ENCODE measurements at places on chromosomes 4 and X.
A peak's percentile ranks its signal among the peaks of the same experiment; 100 is the strongest.

- H3K36me3 ChIP-seq: no peaks in the 10 kb centered on the region
- peaks cover 6% of the 10 kb centered on the region for H3K4me1 ChIP-seq
- no peaks in the 10 kb centered on the region for H3K27me3 ChIP-seq
- peak overlapping the region; percentile 64 for H3K4me3 ChIP-seq
- H3K27ac ChIP-seq: peak overlapping the region; percentile 73
Observed at GRCh38 chr4:1579001-1579900, 104.9 kb downstream of the FAM53A start.

DNA sequence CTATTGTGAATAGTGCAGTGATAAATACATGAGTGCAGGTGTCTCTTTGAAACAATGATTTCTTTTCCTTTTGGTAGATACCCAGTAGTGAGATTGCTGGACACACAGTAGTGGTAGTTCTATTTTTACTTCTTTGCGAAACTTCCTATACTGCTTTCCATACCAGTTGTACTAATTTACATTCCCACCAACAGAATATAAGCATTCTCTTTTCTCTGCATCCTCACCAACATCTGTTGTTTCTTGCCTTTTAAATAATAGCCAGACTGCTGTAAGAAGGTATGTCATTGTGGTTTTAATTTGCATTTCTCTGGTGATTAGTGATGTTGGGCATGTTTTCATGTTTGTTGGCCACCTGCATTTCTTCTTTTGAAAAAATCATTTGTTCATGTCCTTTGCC, 105.9 kb downstream of the COL4A6 start:
- H3K27me3 ChIP-seq: no peaks in the 10 kb centered on the region
- no peak overlapping the region for H3K27ac ChIP-seq
- DNase-seq: no peak
- no peaks in the 10 kb centered on the region for H3K36me3 ChIP-seq
- H3K4me3 ChIP-seq: no peak overlapping the region

DNA sequence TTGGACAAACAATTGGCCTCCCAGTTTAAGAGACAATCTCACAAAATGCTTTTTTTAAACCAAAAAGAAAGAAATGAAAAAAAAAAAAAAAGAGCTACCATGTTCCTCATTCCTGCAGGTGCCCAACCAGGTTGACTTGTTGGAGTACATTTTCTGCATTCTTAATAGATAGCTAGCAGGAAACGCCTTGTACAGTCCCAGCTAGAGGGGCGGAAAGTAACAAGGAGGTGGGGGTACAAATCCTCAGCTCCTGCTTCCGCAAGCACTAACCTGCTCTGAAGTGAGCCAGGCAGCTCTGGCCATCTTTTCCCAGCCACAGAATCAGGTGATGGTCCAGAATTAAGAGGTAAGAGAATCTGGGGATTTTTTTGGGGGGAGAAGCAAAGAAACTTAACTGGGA, at the start of gene VGLL1:
TSS of gene VGLL1 (plus strand) at position 265 of the 400 bp plus-strand sequence. CDS start 3,806 bp downstream, outside the sequence.
- DNase-seq: no peak
- no peak within 1 kb of the TSS for H3K27ac ChIP-seq
- H3K4me3 ChIP-seq: no peak within 1 kb of the TSS
- no peaks in the 10 kb centered on the region for H3K4me1 ChIP-seq
- no peaks in the 10 kb centered on the region for H3K27me3 ChIP-seq

DNA sequence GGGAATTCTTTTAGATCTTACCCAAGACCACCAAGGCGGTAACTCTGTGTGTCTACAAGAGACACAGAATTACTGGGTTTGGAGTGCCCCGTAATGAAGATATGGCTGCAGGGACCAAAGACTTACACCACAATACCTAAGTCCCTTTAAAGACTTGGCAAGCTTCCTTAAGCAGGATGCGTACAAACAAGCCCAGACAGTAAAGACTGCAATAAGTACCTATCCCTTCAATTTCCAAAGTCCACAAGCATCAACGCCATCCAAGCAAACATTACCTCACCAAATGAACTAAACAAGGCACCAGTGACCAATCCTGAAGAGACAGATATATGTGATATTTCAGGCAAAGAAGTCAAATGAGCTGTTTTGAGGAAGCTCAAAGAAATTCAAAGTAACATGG, 42.3 kb upstream of the RNF128 start:
- no peak for DNase-seq
- no peaks in the 10 kb centered on the region for H3K36me3 ChIP-seq
- H3K4me3 ChIP-seq: no peak overlapping the region
- no peaks in the 10 kb centered on the region for H3K4me1 ChIP-seq

GRCh38 chr4:105686571-105686970, 21.9 kb downstream of the INTS12 start:
- H3K4me3 ChIP-seq: no peak overlapping the region
- peaks cover 19% of the 10 kb centered on the region for H3K36me3 ChIP-seq
- no peaks in the 10 kb centered on the region for H3K27me3 ChIP-seq

DNA sequence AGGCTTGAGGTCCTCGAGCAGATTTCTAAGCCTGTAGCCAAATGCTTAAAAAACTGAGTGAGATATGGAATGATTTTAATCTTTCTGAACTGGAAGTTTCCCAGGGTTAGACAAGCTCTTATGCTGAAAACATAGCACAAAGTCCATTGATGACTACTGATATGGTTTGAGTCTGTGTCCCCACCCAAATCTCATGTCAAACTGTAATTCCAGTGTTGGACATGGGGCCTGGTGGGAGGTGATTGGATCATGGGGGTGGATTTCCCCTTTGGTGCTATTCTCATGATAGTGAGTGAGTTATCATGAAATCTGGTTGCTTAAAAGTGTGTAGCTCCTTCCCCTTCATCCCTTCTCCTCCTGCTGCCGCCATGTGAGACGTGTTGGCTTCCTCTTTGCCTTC, 454.9 kb downstream of the SPRY1 start:
- no peak overlapping the region for H3K27ac ChIP-seq
- no peak for DNase-seq
- no peaks in the 10 kb centered on the region for H3K4me1 ChIP-seq
- no peaks in the 10 kb centered on the region for H3K36me3 ChIP-seq
- no peaks in the 10 kb centered on the region for H3K27me3 ChIP-seq

- no peak overlapping the region for H3K4me3 ChIP-seq
- no peaks in the 10 kb centered on the region for H3K36me3 ChIP-seq
- H3K27me3 ChIP-seq: no peaks in the 10 kb centered on the region
Observed at GRCh38 chr4:26784207-26784865, 76.3 kb upstream of the STIM2 start.

DNA sequence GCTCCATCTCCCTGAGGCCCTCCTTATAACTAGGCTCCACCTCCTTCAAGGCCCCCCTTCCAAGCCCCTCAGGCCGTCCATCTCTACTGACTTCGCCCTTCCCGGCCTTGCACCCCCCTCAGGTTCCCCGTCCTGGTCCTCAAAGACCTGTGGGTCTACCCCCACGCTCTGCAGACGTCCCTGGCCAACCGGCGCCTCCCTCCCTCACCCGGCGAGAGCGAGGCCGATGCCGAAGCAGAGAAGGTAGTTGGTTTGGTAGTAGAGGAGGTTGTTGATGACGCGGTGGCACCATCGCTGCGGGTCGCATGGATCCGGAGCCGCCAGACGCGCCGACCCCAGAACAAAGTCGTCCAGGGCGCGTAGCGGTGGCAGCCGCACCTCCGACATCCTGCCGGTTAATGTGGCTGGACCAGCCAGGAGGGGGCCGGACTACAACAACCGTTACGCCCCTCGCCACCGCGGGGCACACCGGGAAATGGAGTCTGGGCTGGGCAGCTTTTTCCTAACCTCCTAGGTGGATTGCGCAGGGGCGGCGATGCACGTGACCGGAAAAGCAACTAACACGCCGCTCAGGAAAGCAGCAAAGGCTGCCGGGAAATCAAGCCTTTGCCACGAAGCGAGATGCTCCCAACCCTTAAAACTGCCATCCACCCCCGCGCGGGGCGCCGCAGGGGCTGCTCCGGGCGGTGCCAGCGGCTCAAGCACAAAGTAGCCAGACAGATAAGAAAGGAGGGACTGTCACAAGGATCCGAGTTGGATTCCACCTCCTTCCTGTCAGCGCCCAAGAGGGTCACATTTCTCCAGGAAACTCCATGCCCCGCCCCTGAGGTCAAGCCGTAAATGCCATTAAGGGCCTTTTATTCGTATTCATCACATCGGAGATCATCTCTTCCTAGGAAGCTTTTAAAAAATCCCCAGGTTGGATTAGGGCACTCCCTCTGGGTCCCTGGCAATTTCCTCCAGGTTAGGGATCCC, at the start of gene PRAF2:
TSS of gene PRAF2 (minus strand) at position 402 of the 975 bp plus-strand sequence. CDS start at position 387, 15 bp downstream.
- DNase-seq: peak; percentile 82
- H3K4me3 ChIP-seq: peak within 1 kb of the TSS; percentile 38
- H3K4me1 ChIP-seq: peaks cover 9% of the 10 kb centered on the region
- no peaks in the 10 kb centered on the region for H3K27me3 ChIP-seq
- no peaks in the 10 kb centered on the region for H3K36me3 ChIP-seq

DNA sequence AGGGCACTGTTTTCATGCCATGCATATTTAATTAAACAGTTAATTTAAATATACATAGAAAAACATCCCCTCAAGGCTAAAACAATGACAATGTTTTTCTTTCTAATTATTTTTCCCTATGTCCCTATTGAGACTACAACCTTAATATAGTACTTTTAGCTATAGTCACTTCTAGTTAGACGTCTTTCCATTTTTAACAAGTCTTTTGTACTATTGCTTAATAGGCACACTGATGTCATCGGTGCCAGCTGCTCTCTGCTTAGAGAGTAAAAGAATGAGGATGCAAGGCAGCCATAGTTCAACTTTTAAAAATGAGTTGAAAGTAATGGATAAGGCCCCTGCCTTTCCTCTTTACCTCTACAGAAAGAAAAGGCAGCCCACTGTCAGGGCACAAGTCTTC, 191.1 kb downstream of the KCTD8 start:
- H3K4me3 ChIP-seq: no peak overlapping the region
- no peaks in the 10 kb centered on the region for H3K27me3 ChIP-seq
- no peak overlapping the region for H3K27ac ChIP-seq
- H3K36me3 ChIP-seq: no peaks in the 10 kb centered on the region
- no peaks in the 10 kb centered on the region for H3K4me1 ChIP-seq

GRCh38 chrX:142068365-142068764, 136.7 kb downstream of the MAGEC2 start:
- no peaks in the 10 kb centered on the region for H3K4me1 ChIP-seq
- H3K36me3 ChIP-seq: no peaks in the 10 kb centered on the region
- DNase-seq: no peak
- H3K4me3 ChIP-seq: no peak overlapping the region
- no peaks in the 10 kb centered on the region for H3K27me3 ChIP-seq

Measured in effector memory CD4-positive, alpha-beta T cell (primary cell).